ENCODE measurements at places on chromosomes 1 and 21.

DNA sequence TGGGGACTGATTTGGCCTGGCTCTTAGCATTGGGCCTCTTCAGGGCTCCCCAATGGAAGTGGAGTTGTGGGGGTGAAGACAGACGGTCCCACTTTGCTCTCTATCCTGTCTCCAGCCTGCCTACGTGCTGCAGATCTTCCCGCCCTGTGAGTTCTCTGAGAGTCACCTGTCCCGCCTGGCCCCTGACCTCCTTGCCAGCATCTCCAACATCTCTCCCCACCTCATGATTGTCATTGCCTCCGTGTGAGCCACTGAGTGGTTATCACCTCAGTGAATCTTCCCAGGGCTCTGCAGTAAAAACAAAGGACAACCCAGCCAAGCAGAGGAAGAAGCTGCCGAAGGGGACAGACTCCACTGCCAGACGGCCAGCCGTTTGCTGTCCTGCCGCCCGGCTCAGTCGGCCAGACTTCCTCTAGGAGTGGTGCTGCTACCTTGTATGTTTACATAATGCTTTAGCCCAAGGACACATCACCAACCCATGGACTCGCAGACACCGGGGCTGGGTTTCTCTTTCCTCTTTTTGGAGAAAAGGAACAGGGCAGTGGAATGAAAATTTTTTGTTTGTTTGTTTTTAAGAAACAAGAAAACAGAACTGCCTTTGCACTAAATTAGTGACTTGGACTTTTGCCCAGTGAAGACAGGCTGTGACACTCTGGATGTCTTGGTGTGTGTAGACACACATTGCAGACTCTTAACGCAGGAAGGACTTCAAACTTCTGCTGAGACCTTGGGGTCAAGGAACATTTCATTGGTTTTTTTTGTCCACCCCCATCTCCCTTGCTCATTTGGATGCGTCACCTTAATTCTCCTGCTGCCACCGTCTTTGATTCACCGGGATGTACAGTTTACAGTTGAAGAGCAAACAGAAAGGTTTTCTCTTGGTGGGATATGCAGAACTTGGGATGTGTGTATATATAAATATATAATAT, 36.5 kb downstream of the ZBTB17 start:
- no peak for DNase-seq

- no peak for DNase-seq
These were observed 3.2 kb upstream of the C1orf74 start for GRCh38 chr1:209787551-209787950.

DNA sequence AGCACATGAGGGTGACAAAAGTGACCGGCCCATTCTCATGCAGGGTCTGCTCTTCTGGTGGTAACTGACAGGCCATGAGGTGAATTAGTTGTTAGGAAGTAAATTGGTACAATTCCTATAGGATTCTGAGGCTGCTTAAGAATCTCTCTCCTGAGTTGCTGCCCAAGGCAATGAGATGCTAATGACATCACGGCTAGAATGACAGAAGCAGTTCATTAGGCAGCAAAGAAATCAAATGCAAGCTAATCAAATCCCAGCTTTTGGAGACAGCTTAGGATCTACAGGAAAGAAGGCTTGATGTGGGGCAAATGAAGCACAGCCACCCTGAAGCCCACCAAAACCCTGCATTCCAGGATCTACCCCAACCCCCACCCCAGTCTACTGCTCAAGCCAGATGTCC, 265.2 kb downstream of the ASTN1 start:
- no peak for DNase-seq

GRCh38 chr1:16882986-16883385, 12.8 kb upstream of the RNU1-2 start:
- DNase-seq: no peak

- no peak for DNase-seq
These were observed 70.3 kb downstream of the MAP10 start for GRCh38 chr1:232875536-232875935.

- no peak for DNase-seq
These were observed 42.8 kb downstream of the CAPN9 start for GRCh38 chr1:230790026-230790425.

DNA sequence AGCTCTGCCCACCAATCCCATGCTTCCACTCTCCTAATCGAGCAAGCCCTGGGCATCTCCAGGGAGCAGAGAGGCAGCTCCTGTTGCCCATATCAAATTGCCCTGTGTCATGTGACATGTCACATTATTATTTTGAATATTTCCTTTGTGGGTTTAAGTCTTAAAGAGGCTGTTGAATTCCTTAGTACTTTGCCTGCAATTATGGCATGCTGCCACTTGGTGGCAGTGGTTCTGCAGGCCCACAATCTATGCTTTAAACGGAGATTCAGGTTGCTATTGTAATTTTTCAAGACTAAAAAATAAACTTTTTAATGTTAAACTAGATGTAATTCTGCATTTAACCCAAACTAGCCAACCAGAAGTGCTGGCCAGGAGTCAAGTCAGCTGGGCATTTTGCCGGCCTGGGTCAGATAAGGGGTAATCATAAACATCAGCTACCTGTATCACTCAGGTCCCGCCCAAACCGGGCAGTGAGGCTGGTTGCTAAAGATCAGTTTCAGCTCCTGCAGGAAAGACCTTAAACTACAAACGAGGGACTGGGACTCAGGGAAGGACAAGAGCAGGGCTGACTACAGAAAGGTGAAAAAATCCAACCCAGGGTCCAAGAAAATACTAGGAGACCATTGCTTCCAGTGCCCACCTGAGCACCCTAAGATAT, 37.3 kb upstream of the ARHGEF16 start:
- DNase-seq: no peak

GRCh38 chr1:205261946-205262691, 34.4 kb downstream of the TMCC2 start:
- no peak for DNase-seq

GRCh38 chr21:42384156-42384945, 11.5 kb downstream of the TMPRSS3 start:
- no peak for DNase-seq

- DNase-seq: no peak
These were observed 1.7 kb downstream of the EPHA2 start for GRCh38 chr1:16153999-16154673.

DNA sequence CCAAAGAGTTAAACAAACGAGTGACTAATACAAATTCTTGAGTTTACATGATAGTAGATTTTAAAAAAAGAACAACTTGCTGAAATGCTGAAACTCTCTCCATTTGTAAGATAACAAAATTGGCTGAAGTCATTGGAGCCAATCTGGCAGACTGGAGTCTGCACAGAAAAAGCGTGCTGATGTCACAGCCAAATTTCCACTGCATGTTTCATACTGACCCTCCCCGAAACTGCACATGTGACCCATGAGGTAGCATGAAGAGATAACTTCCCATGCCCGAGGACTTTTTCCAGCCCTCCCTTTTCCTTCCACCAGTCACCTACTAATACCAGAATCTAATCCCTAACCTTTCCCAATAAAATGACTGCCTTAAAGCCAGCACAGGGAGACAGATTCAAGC, 1.2 kb upstream of the LELP1 start:
- no peak for DNase-seq

DNA sequence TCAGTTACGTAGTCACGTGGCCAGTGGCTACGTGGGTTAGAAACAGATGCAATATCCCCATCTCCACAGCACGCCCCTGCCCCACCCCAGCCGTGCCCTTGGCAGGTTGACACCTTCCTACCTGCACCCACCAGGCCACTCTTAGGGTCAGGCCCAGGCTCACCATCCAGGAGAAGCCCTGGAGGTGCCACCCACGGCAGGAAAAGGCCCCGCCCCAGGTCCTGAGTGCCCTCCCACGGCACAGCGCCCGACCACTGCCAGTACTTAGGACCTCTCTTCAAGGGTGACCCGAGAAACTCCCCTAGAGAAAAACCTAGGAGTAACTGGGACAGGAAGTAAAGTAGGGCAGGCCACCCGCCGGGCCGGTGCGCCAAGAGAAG, 1.5 kb downstream of the C1orf35 start:
- no peak for DNase-seq

DNA sequence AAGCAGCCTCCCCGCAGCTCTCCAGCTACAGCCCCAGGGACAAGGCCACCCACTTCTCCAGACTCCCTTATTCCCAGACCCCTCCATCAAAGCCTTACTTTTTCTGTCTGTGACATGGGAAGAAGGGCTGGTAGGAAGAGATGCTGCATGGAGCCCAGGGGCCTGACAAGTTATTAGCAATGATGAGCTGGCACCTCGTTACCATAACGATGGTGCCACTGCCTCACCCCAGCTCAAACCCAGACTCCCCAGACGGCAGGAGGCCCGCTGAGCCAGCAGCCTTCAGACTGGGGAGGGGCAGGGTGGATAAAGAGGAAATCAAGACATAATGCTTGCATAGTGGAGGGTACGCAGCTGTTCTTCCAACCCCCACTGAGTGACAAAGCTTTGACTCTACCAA, 3.3 kb downstream of the DLGAP3 start:
- no peak for DNase-seq

DNA sequence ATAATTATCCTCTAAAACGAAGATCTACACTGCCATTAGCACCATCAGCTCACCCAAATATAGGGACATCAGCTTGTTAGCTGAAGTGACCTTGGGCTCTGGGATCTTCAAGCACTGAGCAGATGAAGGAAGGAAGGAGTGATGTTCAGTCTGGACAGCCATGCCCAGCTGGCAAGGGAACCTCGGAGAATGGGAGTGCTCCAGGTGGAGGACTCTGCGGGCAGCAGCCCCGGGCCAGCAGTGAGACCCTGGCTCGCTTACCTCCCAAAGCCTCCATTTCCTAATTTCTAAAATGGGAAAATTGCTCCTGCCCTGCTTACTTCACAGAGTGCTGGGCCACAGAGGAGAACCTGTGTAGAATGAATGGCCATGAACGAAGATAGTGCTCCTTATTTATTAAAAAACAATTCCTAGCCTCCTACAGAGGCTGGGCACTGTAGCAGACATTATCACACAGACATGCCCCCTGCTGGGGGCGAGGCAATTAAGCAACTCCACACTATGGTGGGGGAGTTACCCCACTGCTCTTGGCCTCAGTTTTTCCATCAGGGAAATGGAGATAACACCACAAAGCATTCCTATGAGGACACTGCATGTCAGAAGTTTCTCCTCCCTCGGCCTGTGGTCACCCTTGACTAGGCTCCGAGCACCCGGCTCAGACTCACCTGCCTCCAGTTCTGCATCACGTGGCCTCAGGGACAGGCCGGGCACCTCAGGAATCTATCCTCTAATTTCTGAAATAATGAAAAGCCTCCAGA, 117.6 kb downstream of the KCNN3 start:
- DNase-seq: no peak

- no peak for DNase-seq
These were observed 47.8 kb downstream of the UBE4B start for GRCh38 chr1:10080523-10080922.

- DNase-seq: no peak
These were observed 46.8 kb downstream of the TMPRSS15 start for GRCh38 chr21:18356801-18357200.

DNA sequence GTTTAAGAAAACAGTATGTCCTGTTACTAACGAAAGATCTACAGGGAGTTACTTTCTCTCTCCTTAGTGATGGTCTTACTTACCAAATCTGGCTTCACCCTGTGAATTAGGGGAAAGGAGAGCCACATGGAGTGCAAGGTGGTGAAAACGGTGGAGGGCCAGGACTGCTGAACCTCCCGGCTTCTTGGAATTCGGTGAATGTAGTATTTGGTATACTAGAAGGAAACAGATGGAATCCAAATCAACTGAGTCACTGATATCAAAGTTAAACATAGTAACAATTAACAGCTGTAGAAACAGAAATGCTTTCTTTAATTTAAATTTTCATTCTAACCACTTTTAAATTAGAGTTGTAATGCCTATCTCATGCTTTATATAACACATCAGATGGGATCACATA, 45.7 kb downstream of the ALG14 start:
- DNase-seq: no peak
